ENCODE measurements at places on chromosomes 5 and 9.
A peak's percentile ranks its signal among the peaks of the same experiment; 100 is the strongest.

DNA sequence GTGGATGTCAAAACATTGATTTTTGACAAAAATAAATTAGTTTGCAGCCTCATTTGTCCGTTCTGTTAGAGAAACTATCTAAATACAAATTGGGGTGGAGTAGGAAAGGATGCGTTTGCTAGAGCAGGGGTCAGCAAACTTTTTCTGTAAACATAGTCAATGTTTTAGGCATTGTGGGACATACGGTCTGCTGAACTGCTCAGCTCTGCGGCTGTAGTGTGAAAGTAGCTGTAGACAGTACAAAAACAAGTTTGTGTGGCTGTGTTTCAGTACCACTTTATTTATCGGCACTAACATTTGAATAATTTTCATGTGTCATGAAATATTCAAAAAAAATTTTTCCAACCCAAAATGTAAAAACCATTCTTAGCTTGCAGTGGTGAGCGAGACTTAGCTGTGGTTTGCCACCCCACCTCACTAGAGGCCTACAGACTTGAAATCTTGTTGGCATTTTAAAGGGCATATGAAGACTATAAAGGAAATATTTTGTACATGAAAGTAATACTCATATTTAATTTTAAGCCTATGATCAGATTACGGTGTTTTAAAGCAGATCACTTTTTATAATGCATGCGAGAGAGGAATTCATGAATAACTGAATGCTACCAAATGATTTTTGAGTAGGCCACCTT lies 151.0 kb upstream of the PCA3 start:
- DNase-seq, result no peak

DNA sequence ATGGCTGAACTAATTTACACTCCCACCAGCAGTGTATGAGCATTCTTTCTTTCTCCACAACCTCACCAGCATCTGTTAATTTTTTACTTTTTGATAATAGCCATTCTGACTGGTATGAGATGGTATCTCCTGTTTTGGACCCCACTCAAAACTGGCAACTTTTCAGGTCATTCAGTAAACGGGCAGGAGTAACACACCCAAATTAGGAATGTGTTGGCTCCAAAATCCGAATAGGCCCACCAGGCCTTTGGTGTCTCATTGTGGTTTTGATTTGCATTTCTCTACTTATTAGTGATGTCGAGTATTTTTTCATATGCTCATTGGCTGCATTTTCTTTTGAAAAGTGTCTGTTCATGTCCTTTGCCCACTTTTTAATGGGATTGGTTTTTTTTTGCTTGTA lies 517.1 kb downstream of the TMEM232 start:
- DNase-seq, result no peak

DNA sequence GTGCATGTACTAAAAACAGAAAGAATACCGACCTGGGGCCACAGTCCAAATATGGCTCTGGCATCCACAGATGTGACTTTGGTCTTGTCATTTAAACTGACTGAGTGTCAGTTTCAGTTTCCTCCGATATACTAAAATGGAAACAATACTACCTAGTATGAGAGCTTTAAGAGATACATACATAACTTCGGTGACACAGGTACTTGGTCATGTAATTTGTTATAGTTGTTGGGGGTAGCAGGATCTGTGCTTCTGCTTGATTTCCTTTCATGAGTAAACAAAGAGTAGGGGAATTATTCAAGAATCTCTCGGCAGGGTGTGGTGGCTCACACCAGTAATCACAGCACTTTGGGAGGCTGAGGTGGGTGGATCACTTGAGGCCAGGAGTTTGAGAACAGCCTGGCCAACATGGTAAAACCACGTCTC lies 32.1 kb downstream of the MTMR12 start:
- no peak for DNase-seq

GRCh38 chr5:126924331-126925033 lies 105.9 kb downstream of the MARCHF3 start:
- no peak for DNase-seq

DNA sequence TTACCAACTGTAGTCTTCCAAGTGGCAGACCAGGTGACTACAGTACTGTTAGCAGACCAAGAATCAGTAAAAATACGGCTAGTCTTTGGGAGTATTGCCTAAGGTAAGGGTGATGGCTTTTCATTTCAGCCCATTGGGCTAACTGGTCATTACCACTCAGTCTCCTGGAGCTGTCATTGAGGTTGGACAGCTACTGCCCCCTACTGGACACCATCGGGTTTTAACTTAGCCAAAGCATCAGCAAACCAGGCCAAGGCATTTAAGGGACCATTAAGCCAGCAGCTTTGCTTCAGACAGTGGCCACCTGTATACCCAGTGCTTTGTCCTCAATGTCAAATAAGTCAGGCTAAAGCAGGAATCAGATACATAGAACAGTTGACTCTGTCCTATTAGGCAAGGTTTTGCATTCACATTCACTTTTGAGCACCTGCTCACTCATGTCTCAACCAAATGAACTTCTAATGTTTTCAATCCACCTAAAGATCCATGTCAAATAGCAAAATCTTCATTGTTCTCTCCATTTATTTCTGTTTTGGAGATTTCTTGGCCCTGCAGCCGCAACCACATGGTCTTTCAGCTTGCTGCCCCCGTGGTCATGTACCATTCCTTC lies 117.2 kb downstream of the INVS start:
- DNase-seq, result no peak

DNA sequence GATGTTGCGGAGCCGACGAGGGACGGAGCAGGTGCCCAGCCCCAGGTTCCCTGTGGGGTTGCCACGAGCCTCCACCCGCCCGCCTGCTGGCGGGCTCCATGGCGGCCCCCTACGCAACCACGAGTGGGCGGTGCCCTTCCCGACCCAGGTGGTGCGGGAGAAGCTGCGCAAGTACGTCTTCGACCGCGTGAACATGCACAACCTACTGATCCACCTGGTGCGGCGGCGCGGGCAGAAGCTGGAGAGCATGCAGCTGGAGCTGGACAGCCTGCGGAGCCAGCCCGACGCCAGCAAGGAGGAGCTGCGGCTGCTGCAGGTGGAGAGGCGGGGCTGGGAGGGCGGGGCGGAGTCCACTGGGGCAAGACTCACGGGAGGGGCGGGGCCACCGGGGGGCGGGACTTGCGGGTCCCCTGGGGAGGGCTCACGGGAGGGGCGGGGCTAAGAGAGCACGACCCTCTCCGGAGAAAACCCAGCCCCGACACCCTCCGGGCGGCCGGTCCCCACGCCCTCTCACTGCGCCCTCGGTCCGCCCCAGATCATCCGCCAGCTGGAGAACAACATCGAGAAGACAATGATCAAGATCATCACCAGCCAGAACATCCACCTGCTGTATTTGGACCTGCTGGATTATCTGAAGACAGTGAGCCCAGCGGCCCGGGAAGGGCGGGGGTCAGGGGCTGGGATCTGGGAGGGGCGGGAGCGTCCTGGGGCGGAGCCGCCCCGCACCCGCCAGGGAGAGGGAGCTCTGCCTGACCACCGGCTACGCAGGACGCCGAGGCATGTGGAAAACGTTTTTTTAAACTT lies 3.9 kb downstream of the CCDC183 start:
- peak; percentile 71 for DNase-seq

- peak; percentile 75 for DNase-seq
Observed at GRCh38 chr5:159156426-159157238, 52.7 kb downstream of the RNF145 start.

- no peak for DNase-seq
Observed at GRCh38 chr9:31715250-31715649, 669.2 kb upstream of the ACO1 start.

DNA sequence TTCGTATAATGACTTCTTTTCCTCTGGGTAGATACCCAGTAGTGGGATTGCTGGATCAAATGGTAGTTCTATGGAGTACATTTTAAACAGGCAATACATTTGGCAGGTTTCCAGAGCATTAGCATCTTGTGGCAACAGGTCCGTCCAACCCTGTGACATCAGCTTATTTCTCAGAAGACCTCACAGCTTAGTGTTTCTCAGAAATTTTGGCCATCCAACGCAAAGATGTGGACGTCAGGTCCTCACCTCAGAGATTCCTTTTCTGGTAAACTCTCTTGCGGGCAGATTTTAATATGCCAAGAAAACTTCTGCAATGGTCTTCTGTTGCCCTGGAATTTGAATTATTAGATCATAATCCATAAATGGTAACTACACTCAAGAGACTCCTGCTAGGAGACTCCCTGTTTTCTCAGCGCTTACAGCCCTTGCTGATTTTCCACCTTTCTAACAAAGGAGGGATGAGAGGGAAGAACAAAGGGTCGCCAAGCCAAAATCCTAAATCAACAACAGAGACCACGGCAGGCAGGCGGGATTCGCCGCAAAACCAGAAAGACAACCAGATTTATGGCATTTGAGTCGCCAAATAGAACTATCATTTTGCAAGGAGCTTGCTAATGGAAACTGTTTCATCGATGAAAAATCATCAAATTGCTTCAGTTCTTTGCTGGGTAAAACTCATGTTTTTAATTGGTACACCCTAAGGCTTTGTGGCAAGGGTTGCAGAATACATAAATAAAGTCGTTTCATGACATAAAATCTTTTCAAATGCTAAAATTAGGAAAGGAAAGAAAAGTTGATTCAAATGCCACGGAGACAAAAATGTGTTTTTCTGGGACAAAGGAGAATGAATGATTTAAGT lies 34.1 kb upstream of the PLPP1 start:
- DNase-seq, result no peak

GRCh38 chr5:91042247-91042935 lies 340.7 kb downstream of the ARRDC3 start:
- DNase-seq, result no peak

- DNase-seq, result no peak
Observed at GRCh38 chr9:130149031-130149430, 23.2 kb upstream of the NCS1 start.

GRCh38 chr9:89797937-89798455 lies 193.2 kb downstream of the GADD45G start:
- DNase-seq, result no peak

- DNase-seq, result no peak
Observed at GRCh38 chr5:54821445-54822323, 163.7 kb downstream of the ESM1 start.

DNA sequence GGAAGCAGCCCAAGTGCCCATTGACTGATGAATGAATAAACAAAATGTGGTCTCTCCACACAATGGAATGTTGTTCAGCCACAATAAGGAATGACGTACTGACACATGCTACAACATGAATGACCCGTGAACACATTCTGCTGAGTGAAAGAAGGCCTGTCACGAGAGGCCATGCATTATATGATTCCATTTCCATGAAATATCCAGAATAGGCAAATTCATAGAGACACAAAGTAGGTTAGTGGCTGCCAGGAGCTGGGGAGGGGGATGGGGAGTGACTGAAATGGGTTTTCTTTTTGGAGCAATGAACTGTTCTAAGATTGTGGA lies 41.4 kb downstream of the BICD2 start:
- DNase-seq, result no peak

GRCh38 chr9:122367065-122367464 lies 3.8 kb upstream of the PTGS1 start:
- DNase-seq, result no peak

- DNase-seq, result no peak
Observed at GRCh38 chr9:120729791-120730241, 15.5 kb upstream of the MEGF9 start.
